ENCODE measurements at places on chromosomes 7 and 10.

- no peak for DNase-seq
Measured at GRCh38 chr7:79118143-79118542, 335.3 kb downstream of the MAGI2 start.

- DNase-seq = no peak
Measured at GRCh38 chr7:113891031-113891350, 27.8 kb downstream of the PPP1R3A start.

DNA sequence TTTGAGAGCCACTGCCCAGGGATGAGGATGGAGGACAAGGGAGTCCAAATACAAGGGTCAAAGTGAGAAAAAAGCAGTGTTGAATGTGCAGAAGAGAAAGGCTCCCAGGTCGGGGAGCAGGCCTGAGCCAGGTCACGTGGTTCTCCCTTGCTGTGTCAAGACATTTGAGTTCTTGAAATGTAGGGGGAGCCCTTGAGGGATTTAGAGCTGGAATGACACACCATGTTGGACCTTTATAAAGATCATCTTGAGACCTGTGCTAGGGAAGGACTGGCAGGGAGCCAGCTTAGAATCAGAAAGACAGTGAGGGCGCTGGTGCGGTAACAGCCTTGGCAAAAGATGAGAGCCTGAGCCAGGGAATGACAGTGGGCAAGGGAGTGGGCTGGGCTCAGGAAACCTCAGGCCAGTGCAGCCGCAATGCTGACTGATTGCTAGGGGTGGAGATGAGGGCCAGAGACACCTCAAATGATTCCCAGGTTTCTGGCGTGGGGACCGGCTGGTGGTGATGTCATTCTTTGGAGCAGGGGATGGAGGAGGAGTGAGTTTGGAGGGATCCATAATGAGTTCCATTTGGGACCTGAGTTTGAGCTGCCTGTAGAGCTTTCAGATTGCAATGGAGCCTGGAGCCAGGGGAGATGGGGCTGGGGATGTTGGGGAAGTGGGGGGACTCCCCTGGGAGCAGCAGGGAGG, 120.1 kb downstream of the PTPN20 start:
- no peak for DNase-seq

DNA sequence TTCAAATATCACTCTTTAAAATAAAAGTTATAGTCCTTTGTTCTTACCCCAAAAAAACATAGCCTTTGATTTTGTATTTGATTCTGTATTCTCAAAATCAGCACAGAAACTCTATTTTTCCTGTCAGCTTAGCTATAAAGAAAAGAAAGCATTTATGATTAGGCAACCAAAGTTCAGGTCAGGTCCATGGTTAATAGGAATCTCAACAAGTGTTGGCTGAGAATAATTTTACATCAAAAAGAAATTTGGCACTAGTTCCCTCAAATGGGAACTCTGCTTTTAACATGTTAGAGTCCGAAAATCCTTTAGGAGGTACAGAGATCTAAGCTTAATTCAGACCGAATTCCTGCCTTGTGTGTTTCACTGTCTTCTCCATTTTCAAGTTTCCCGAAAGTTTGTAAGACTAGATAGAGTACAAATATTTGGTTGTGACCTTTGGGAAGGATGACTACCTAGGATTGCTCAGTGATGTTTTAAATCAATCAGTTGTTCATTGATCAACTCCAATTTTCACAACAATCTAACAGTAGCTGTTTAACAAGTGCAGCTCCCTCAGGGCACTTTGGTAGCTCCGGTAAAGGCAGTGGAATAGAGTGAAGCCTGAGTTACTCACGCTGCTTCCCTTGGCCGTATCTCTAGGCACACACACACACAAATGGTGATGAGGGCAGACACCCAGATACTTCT, 8.8 kb upstream of the ENO4 start:
- DNase-seq = no peak

Data from HCEC 1CT (cell line).